ENCODE measurements at places on chromosomes 3 and 15.

- DNase-seq = no peak
Observed at GRCh38 chr3:153753035-153753434, 368.2 kb upstream of the ARHGEF26 start.

DNA sequence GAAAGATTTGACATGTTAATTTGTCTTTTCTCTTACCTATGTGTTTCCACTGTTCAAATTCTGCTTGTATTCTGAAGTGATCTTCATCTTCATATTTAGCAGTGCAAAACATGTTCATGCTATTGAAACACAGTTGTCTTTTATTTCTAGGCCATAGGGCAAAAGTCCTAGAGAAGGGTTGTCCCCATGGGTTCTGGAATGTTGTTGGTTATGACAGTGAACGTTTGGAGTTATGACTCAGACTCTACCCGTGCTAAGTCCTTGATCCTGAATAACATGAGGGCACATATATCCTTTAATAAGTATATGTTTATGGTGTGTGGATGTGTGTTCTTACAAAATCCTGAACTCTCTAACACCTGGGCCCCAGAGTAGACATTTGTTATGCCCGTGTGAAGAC lies 23.0 kb upstream of the ARPP21 start:
- DNase-seq = no peak

DNA sequence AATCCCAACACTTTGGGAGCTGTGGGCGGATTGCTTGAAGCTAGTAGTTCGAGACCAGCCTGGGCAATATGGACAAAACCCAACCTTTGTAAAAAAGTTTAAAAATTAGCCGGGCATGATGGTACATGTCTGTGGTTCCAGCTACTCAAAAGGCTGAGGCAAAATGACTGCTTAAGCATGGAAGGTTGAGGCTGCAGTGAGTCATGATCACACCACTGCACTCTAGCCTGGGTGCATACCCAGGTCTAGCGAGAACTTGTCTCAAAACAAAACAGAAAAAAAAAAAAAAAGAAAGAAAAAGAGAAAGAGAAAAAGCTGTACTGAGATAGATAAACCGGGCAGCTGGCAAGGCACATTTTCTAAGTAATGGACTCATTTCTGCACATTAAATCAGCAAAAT lies 10.6 kb downstream of the ARPP19 start:
- DNase-seq = no peak

DNA sequence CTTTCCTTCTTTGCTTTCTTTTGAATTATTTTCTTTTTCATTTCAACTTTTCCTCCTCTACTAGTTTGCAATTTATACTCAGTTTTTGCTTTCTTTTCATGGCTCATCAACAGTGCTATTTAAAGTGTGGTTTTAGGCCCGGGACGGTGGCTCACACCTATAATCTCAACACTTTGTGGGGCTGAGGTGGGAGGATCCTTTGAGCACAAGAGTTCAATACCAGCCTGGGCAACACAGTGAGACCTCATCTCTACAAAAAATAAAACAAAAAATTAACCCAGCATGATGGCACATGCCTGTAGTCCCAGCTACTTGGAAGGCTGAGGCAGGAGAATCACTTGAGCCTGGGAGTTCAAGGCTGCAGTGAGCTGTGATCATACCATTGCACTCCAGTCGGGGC lies 20.4 kb upstream of the DENND4A start:
- no peak for DNase-seq

DNA sequence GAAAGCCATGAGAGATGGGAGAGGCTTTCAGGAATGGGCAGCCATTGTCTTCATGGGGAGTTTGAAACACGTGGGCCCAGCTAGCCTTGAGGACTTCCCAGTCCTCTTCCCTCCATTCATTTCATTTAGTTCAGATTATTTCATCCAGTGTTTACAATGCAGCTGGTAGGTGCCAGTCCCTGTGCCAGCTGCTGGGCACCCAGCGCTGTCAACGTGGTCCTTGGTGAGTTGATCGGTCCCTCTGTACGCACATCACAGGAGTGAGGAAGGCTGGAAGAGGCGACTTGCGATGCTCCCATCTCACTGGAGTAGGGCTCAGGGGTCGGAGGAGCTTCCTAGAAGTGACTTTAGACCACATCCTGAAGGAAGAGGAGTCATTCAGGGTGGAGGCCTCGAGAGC lies 206.4 kb upstream of the BHLHE40 start:
- no peak for DNase-seq

- DNase-seq = peak; percentile 46
Observed at GRCh38 chr15:40930430-40931299, 1.5 kb downstream of the DLL4 start.

GRCh38 chr3:24222165-24222805 lies 272.4 kb downstream of the THRB start:
- DNase-seq = no peak

DNA sequence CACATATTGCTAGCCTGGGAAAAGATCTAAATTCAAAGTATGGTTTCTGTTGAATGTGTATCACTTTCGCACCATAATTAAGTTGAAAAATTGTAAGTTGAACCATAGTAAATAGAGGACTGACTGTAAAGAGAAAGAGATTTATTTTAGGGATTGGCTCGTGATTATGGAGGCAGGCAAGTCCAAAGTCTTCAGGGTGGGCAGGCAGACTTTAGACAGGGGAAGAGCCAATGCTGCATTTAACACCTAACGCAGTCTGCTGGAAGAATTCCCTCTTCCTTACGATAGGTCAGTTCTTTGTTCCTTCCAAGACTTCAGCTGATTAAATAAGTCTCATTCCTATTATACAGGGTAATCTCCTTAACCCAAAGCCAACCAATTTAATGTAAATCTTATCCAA lies 15.8 kb downstream of the C3orf85 start:
- DNase-seq = no peak

GRCh38 chr3:80734920-80735319 lies 967.1 kb upstream of the ROBO1 start:
- no peak for DNase-seq

GRCh38 chr3:13420831-13421765 lies 976 bp upstream of the NUP210 start:
- DNase-seq = peak; percentile 72

GRCh38 chr15:89442671-89443307 lies 53.6 kb downstream of the RHCG start:
- DNase-seq = no peak

- DNase-seq = no peak
Observed at GRCh38 chr3:28901018-28901417, 379.9 kb upstream of the RBMS3 start.

GRCh38 chr15:99408236-99409096 lies 157.2 kb downstream of the LRRC28 start:
- no peak for DNase-seq

- no peak for DNase-seq
Observed at GRCh38 chr3:59937201-59937600, 887.4 kb upstream of the CFAP20DC start.

GRCh38 chr15:83837945-83838571 lies 184.1 kb downstream of the ADAMTSL3 start:
- DNase-seq = no peak

DNA sequence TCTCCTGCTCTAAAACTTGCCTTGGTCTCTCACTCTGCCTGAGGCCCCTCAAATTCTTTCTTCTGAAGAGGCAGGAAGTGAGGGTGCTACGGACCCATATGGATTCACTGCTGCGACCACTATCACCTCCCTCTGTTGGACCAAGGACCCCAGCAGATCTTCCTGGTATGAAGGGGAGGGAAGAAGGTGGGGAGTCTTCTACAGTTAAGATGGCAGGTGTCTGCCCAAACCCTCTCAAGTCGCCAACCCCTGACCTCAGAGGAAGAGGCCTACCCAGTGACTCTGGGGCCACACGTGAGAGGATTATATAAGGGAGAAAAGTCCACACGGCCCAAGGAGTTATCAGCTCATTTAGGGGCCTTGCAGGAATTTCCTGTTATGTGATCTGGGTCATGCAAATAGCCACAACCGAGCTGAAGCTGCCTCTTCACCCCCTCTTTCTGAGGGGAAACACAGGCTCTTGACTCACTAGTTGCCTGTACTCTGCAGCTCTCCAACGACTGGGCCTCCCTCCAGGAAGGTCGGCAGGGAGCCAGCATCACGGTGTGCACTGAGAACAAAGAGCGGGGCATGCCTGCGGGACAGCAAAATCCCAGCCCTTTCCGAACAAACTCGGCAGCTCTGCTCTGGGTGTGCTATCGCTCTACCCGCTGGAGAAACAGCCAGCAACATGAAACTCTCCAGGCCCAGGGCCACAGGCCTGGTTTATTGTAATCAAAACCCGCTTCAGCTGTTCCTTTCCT lies 116.0 kb downstream of the XXYLT1 start:
- DNase-seq = no peak

DNA sequence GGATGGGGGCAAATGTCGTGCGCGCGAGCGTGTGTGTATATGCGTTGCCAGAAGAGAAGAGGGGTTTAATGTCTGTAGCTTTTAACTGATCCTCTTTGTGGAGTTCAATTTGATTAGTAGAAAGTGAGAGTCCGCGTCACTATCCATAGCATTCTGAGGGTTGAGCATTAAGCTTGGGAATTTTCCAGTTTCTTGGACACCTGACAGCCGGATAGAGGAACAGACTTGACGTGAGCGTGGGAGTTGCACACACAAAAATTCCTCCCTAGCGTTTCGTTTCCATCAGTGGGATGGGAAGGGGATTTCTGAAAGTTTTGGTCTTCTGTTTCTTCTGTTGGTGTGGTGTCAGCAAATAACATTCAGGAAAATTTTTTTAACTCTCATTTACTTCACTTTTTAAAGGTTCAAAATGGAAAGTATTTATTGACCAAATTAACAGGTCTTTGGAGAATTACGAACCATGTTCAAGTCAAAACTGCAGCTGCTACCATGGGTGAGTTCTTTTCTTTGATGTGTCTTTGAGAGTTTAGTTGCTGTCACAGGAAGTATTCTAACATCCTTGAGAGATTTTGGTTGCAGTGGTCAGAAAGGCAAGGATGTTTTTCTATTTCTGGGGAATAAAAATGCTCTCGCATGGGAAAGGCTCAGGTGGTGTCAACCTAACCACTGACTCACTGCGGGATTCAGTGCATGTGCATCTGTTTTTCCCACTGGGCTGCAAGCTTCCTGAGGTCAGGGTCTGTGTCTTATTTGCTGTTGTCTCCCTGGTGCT lies 841 bp downstream of the POGLUT1 start:
- no peak for DNase-seq

DNA sequence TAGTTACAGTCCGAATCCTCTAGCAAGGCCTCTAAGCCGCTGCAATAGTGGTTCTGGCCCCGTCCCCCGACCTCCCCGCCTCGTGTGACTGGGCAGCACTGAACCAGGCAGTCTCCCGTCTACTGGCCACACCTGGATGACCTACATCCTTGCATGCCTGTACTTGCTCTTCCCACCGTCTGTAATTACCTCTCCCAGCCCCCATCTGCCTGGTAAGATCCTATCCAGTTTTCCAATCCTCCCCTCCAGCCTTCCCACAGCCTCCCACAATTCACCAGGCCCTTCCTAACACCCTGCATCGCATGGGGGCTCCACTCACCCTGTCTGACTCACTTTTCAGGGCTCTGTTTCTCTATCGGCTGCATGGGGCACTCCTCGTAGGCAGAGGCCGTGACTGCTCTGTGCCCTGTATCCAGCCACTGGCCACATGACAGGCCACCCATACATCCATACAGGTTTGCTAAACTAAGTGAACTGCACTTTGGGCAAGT lies 32.8 kb downstream of the XXYLT1 start:
- DNase-seq = no peak

DNA sequence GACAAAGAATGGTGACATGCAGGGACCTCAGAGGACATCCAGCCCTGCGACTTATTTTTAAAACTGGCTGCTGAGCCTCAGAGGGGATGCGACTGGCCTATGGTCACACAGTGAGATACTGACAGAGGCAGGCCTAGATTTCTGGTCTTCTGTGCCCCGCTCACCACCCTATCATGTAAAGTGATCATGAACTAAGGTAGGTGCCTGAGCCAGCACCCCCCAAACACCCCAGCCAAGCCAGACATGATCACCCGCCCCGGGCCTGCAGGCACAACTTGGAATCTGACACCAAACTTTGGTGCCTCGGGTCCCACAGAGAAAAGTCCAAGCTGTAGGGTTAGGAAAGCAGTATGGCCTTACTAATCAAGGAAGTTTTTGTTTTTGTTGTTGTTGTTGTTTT lies 33.9 kb upstream of the HHATL start:
- DNase-seq = no peak

GRCh38 chr15:61382927-61383326 lies 153.8 kb upstream of the RORA start:
- no peak for DNase-seq

GRCh38 chr15:91915576-91915975 lies 62.1 kb downstream of the SLCO3A1 start:
- no peak for DNase-seq

Measured in stimulated activated naive CD4-positive, alpha-beta T cell (primary cell).